ENCODE measurements at places on chromosomes 12 and 14. TPM values are rescaled to one million over a fixed set of nuclear protein-coding genes. Genes with fewer than 3 reads are reported as not detected.

- no peak for DNase-seq
These were observed 107.9 kb downstream of the ALG10B start for GRCh38 chr12:38424436-38424835.

DNA sequence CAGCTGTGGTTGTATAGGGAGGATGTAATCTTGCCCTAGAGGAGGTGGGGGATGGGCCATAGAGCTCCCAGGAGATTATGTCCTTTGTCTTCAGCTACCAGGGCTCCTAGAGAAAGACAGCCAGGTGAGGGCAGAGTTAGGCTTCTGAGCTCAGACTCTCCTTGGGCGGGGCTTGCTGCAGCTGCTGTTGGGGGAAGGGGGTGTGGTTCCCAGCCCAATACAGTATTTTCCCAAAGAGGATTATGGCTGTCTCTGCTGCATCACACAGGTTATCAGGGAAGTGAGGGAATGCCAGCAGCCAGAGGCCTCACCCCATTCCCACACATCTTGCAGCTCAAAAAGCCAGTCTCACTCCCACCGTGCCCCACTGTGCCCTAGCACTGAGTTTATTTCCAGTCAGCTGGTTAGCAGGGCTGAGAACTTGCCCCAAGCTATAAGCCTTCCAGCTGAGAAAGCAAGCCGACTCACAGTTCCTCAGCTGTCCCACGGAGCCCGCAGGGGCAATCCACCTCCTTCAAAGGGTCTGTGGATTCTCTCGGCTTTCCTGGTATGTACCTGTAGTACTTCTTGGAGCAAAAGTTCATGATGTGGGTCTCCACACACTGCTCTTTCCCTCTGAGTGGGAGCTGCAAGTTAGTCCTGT, 217.3 kb upstream of the CPNE8 start:
- DNase-seq: no peak

DNA sequence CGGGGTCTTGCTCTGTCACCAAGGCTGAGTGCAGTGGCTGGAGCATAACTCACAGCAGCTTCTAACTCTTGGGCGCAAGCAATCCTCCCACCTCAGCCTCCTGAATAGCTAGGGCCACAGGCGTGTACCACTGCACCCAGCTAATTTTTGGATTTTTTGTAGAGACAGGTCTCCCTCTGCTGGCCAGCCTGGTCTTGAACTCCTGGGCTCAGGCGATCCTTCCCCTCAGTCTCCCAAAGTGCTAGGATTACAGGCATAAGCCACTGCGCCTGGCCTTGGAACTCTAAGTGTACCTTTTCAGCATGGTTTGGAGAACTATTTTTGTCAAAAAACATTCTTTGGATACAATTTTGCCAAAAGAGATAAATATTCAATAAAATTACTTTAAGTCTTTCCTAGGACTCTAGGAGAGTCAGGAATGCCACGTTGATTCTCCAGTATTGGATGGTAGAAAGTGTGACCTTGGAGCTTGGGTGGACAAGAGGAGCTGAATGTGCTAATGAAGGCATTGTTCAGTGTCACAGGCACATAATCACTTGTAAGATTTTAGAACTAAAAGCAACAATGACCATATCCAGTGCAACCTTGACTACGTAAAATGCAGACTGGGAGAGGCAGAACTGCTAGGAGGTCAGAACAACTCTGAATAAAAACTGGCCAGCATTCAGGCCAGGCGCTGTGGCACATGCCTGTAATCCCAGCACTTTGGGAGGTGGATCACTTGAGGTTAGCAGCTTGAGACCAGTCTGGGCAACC, 2.8 kb downstream of the SRSF9 start:
- no peak for DNase-seq

DNA sequence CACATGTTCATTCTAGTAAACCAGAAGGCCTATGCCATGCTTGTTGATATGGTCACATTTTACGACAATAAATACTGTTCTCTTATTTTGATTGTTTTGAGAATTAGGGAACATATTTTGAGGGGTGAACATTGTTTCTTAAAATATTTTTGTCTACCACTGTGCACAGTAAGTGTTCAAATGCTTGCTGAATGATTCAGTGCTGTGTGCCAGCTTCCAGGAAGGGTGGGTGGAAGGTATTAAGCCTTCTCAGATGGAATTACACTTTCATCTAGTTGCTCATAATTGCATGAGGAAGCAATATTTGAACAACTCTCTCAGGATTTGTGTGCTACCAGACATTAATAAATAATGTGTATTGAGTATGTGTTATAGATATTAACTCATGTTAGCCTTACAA, 15.5 kb upstream of the TMX1 start:
- no peak for DNase-seq

GRCh38 chr12:52054231-52054832, 3.1 kb downstream of the NR4A1 start:
- no peak for DNase-seq

GRCh38 chr12:1705774-1706631, 15.1 kb downstream of the ADIPOR2 start:
- no peak for DNase-seq

GRCh38 chr12:6049992-6050391, 74.5 kb downstream of the VWF start:
- DNase-seq: no peak

- DNase-seq: peak; percentile 90
These were observed at the start of gene AJUBA for GRCh38 chr14:22982477-22983245. Gene AJUBA, minus strand, starts transcription at chr14:22982551. Its CDS starts 285 bp downstream, at chr14:22982266.

- no peak for DNase-seq
These were observed 247.6 kb downstream of the RPAP3 start for GRCh38 chr12:47458279-47458678.

DNA sequence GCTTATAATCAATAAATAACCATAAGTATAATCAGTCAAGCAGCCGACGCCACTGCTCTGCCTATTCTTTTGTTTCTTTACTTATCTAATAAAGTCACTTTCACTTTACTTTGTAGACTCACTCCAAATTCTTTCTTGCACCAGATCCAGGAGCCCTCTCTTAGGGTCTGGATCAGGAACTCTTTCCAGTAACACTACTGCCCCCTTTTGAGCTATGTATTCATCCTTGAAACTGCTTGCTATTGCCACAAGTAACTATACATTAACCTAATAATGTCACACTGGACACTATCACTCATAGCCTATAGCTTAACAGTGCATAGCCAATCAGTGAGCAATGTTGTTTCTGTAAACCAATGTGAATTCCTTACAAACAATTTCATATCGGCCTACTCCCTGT, 2.8 kb upstream of the NID2 start:
- DNase-seq: no peak

GRCh38 chr12:20657496-20657895, 37.6 kb upstream of the SLCO1C1 start:
- DNase-seq: no peak

DNA sequence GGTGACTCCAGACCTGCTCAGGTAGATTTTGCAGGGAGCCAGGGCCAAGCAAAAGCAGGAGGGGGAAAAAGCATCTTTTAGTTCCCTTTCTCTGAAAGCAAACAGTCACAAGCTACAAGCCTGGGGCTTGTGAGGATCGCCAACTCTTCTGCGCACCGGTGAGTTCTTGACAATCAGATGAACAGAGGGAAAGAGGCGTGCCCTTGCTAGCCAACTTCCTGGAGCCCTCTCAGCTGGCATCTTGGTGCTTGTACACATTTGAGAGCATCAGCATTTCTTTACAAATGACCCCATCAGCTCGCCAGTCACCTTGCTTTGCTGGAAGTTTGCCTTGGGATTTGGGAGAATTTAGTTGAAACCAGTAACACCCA, 55.5 kb downstream of the ZNF664 start:
- no peak for DNase-seq

DNA sequence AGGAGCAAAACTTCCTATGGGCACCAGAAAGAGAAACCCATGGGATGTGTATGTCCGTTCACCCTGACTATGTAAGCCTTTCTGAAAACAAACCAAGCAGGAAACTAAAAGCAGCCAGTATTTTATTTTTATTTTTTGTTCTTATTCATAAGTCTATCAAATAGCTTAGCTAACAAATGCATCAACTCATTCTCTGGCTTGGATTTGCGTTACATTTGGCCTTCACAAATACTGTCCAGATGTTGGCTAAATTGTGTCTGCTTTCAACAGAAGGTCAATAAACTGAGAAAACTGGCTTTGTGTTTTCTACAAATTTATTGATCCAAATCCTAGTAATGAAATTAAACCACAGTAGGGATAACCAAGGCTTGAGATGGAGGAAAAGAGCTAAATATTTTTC, 379.0 kb downstream of the NOVA1 start:
- peak; percentile 43 for DNase-seq

DNA sequence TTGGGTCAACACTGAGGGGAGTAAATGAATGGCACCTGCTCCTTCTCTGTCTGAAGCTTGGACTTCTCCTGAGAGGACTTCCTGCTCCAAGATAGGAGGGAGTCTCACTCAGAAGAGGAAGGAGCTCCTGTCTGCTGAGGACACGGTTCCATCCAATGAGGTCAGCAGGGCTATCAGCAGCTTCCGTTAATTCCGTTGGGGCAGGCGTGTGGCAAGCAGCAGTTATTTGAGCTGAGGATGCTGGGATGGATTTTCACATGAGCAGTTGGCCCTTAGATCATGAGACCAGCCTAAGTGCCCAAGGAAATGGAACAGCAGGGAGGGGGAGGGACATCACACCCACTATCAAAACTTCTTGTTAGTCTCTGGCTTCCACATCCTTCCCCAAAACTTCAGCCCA, 159.0 kb upstream of the PZP start:
- no peak for DNase-seq

DNA sequence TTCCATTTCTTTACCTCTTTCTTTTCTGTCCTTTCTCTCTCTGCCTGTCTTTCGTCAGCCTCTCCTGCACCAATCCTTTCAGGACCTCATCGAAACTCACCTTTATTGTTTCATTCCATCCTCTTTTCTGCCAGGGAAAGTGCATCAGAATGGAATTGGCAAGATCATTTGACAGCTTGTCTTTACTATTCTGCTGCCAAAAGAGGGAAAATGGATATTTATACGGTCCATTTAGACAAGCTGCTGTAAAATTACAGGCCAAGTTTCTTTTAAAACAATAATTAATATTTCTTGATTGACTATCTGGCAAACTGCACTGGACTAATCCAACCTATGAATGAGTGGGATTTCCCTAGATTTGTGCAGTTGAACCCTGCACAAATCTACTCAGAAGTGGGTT, 7.6 kb upstream of the SRGAP1 start:
- DNase-seq: no peak

- DNase-seq: no peak
These were observed 26.3 kb upstream of the PTGDR start for GRCh38 chr14:52241087-52241793.

- no peak for DNase-seq
These were observed 7.5 kb downstream of the CCDC88C start for GRCh38 chr14:91409928-91410718.

GRCh38 chr14:42192738-42193653, 586.3 kb downstream of the LRFN5 start:
- DNase-seq: no peak

GRCh38 chr14:43853541-43853940, 653.5 kb downstream of the FSCB start:
- DNase-seq: no peak

DNA sequence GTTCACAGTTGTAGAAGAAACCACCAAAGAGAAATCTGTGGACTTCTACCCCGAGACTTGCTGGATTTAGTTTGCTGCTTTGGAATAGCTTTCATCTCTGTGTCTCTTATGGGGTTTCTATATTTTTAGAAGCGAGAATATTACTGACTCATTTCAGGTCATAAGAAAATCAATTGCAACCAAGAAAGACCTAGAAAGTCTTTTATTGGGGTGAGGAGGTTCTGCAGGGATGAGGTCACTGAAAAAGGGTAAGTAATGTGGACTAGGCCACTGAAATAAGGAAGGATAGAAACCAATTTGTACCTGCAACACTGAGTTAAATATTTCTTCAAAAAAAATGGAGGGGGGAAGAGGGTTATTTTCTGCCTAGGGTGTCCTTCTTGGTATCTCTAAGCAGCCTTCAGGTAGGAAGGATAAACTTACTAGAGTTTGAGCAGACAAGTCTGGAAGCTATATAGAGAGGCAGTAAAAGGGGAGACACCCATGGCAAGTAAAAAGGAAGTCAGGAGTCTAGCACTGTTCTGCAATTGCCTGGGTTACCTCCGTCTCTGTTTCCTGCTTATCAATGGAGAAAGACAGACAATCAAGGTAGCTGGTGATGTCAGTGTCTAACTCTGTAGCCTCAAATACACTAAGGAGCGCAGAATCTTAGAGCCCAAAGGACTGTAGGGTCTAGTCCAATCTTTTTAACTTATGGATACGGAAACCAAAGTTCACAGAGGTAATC, 19.6 kb upstream of the KERA start:
- DNase-seq: no peak

- DNase-seq: no peak
These were observed 106.0 kb downstream of the RMST start for GRCh38 chr12:97568336-97569180.

GRCh38 chr12:109274381-109274780, 34.7 kb downstream of the FOXN4 start:
- DNase-seq: no peak

DNA sequence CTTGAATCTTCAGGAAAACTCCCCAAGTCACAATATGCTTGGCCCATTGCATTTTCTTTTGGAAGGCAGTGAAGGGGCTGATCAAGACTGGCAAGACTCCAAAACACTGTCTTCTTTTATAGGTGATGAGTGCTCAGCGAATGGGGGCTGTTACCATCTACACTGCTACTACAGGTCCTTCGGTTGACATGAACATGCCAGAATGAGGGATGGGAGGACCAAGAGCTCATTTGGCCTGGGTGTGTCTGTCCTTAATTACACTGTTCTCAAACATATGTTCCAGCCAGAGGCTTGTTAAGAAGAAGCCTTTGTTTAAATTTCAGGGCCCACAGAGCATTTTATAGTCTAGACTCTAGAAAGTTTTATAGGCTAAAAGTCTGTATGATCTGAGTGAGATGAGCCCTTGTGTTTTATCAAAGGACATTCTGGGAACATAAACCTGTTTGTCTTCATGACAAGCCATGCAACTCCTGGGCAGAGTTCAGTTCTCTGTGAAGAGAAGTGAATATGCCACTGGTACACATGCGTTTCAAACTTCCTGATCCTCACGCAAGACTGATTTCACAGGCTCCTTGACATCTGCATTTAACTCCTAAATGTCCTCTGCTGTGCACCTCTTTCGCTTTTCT, 4.7 kb upstream of the FAM234B start:
- DNase-seq: no peak

DNA sequence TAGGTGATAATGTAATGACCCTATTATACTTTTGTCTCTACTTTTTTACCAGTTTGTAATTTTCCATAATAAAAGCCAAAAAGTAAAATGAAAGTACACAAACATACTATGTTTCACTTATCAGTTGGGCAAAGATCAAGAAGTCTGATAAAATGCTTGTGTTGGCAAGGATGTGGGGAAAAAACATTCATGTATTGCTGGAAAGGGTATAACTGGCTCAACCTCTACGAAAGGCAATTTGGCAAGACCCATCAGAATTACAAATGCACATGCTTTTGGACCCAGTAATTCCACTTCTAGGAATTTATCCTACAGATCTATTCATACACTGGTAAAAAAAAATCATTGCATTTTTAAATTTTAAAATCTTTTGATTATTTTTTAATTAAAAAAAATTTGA, 68.0 kb downstream of the SPTB start:
- DNase-seq: no peak

NANOG gene
- 0.21 TPM for total RNA-seq

FOXN4 gene
- total RNA-seq: not detected

PTMS gene
- total RNA-seq: 276 TPM

SMIM41 gene
- 4.5 TPM for total RNA-seq

OR4E2 gene
- total RNA-seq: not detected

ARHGDIB gene
- total RNA-seq: 168 TPM

PLD4 gene
- total RNA-seq: 0.93 TPM

Measured in left lung (tissue), 14 donors.